Activated CD4-positive, alpha-beta T cell treated with anti-CD3 and anti-CD28 coated beads, Interleukin-2, amount 50 U/mL, for 1 hour (primary cell): ENCODE measurements at places on chromosomes 5 and 9.
A peak's percentile ranks its signal among the peaks of the same experiment; 100 is the strongest.

GRCh38 chr9:92774274-92774673, 9.6 kb upstream of the BICD2 start:
- no peak for DNase-seq

DNA sequence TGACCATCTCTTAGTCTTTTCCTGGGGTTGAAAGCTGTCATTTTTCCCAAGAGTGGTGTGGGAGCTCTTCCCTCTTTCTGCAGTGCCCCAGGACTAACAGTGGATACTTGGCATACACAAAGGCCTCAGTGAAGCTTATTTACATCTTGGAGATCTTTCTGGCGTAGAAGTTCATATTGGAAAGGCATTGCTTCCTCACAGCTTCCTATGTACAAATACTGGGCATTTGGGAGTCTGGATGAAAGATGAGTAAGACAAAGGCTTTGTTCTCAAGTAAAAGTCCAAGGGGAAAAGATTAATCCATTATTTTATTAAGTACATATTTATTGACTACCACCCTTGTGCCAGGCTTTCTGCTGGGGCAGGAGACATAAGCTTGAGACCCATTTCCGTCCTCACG, 22.0 kb downstream of the MAP3K1 start:
- no peak for DNase-seq

DNA sequence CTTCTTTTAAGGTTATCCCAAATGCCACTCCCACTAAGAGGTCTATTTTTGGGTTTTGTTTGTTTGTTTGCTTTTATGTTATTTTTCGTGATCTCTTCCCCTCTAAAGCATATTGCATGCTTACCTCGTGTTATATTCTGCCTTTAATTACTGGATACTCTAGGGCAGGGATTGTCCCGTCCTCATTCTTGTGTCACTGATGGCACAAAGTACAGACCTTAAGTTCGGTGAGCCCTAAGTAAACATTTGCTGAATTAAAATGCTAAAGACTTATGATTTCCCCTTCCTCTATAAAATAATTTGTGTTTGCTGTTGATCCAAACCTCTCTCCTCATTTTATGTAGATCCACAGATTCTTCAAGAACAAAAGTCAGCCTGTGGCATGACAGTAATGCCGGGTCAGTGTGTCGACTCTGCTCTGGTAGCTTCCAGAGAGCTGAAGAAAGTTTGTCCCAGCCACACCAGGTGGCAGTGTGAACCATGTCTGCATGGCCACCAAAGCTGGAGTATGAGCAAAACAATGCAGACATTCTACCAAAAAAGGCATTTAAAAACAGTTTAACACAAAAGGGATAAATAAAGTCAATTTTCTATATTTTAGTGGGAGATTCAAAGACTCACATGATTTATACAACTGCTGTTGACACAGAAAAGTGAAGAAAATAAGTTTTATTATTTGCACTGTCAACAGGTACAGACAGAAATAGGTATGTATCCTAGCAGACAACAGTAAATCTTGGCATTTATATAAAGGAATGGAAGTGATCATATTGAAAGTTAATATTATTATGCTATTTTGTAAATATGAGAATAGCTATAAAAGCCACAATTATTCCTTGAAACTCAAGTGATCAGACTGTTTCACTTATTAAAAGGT, 17.9 kb upstream of the POC5 start:
- DNase-seq: no peak

GRCh38 chr5:129904102-129904666, at the start of gene CHSY3:
Gene CHSY3 (plus strand): TSS chr5:129904465.
- no peak for DNase-seq

GRCh38 chr9:127976498-127976897, 4.3 kb downstream of the EEIG1 start:
- DNase-seq: peak; percentile 61

DNA sequence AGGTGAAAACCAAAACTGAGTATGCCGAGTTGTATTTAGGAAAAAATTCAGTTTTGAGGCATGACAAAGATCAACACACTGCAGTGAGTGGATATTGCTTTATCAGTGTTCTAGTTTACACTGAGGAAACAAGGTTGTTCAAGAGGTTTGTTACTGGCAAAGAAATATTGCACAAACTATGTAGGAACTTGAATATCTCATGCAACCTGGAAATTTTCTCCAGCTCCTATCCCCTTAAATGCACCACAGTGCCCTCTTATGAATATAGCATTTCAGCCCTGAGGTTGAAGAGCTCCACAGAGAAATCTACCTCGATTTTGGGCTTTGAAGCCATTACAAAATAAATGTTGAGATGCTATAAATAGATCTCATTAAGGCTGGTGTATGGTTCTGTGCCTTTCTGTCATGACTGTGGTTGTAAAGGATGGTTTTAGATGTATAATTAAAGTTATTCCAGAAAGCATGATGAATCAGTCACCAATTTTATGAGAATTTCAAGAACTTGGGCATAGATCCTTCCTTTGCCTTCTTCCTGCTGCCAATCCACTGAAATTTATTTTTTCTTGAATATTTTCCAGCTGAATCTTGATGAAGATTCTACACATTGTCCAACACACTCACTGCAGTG, 159.3 kb downstream of the SPATA31D1 start:
- no peak for DNase-seq

DNA sequence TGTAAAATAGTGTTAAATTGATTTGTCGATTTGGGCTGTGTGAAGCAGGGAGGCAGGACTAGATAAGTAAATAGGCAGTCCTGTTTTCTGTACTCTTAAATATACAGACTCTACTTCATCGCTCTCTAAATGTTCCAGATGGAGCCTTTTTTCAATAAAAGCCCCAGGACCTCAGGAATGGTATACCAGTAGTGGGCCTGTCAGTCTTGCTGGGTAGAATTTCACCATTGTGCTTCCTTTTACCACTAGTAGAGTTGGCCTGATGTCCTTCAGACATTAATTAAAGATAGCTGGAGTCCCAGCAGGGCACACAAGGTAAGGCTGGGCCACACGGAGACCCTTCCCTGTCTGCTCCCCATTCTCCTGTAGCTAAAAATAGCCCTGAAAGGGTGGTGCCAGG, 6.0 kb downstream of the SNX18 start:
- DNase-seq: no peak

DNA sequence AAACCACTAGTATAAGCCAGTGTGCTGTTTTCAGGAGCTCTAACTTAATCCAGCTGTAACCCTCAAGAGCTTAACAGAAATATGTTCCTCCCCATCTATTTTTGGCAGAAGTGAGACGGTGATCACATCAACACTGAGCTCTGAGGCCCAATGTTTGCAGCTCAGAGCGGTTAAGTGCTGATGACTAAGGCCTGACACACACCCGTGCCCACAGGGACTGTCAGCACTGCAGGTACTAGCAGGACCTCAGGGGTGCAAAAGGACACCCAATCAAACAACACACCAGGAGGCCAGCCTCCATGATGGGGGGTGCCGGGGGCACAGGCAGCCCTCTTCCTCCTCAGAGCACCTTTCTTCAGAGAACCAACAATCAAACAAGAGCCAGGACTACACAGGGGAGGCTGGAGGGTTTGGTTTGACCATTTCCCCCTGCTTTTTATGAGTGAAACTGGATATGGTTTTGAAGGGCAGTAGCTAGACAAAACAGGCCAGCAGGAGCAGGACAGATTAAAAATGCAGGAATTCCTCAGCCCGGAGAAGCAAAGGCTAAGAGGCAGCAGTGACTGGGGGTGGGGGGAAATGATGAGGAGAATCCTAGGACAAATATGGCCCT, 61.3 kb downstream of the RAPGEF1 start:
- peak; percentile 73 for DNase-seq

DNA sequence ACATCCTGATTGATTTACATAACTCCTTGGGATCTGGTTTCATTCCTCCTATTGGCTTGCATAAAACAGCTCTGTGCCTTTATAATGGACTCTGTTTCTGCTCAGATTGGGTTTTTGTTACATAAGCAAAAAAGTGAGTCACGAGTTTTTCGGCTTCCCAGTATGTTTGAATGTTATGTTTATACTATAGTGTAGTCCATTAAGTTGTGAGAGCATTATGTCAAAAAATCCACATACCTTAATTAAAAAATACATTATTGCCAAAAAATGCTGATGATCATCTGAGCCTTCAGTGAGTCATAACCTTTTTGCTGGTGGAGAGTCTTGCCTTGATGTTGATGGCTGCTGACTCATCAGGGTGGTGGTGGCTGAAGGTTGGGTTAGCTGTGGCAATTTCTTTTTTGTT, 144.6 kb downstream of the CCDC171 start:
- DNase-seq: no peak

DNA sequence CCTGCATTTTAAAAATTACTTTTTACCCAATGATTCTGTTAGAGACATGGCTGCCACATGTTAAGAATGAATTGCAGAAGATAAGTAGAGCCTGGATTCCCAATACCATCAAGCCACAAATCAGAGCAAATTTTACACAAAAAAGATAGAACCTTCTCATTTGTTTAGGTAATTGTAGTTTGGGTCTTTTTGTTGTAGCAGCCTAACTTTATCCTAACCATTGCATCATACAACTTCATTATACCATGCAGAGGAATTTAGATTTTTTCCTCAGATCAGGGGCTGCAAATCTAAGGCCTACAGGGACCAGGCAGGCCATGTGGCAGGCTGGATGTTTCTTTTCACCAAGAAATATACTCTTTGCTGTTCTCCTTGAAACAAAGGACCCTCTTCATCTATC, 34.6 kb downstream of the NKX2-5 start:
- DNase-seq: no peak

GRCh38 chr5:32030686-32031085, 143.4 kb downstream of the GOLPH3 start:
- DNase-seq: no peak

GRCh38 chr5:96321345-96321744, 111.7 kb downstream of the PCSK1 start:
- DNase-seq: no peak

GRCh38 chr9:4349816-4350418, 50.0 kb upstream of the GLIS3 start:
- DNase-seq: no peak

- no peak for DNase-seq
Observed at GRCh38 chr9:126509718-126510117, 104.0 kb upstream of the LMX1B start.

DNA sequence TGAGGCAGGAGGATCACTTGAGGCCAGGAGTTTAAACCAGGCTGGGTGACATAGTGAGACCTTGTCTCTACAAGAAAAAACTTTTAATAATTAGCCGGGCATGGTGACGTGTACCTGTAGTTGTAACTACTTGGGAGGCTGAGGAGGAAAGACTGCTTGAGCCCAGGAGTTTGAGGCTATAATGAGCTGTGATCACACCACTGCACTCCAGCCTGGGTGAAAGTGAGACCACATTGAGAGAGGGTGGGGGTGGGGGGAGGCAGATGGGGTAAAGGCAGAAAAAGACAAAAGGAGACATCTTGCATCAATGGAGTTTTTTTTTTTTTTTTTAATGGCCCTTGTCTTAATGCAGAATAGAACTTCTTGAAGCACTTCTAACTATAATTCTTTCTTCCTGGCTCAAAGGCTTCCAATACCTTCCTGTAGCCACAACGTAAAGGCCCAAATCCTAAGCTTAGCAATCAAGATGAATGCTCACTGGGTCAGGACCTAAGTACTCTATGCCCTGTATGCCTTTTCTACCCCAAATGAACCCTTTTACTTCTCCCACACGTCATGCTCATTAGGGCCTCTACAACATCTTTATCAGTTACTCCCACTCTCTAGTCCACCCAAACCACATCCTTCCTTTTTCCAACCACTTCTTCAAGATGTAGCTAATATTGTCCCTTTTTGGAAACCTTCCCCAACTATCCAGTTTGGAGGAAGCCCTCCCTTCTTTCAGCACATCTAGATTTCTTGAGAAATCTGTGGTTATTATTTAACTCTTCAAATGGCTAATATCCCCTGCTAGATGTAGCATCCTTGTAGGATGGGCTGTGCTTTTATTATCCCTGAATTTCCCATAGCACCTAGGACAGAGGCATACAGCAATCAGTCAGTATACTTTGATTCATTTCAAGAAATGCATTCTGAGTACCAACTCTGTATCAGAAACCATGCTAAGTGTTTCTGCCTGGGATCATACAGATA, 40.8 kb downstream of the CSF2 start:
- DNase-seq: no peak

DNA sequence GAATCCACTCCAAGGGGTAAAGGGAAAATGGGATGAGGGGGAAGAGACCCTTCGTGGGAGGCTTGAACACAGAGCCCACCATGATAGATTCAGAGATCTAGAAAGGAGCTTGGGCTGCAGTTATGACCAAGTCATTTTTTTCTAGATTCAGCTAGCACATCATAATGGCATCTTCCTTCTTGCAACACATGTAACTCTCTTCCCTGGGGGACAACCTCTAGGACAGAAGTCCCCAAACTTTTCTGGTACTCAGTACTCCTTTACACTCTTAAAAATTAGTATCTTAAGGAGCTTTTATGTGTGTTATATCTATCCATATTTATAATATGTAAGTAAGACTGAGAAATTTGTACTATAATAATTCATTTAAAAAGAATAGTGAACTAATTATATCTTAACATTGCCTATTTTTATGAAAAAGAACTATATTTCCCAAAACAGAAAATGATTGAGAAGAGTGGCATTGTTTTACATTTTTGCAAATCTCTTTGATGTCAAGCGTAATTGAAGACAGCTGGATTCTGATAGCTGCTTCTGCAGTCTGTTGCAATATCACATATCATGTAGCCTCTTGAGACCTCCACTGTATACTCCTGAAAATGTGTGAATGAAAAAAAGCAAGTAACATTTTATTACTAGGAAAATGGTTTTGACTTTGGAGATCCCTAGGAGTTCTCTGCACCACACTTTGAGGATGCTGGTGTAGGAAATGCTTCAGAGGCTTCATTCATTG, 875 bp downstream of the ACO1 start:
- DNase-seq: no peak

DNA sequence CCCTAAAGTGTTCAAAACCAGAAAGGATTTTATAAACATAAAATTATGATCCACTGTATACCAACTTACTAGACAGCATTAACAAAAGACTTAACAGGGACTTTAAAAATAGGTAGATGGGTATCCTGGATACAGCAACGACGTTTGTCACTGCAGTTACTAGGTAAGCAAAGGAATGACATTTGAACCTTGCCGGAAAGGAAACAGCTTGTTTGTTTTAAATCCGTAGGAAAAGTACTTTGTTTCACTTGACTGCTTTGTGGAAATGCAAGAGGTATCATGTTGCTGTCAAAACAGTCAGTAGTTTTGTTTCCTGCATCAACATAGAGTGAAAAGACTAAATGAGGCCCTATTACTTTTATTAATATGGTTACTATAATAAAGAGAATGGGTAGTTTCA, 122.9 kb downstream of the CDC42SE2 start:
- DNase-seq: no peak

- no peak for DNase-seq
Observed at GRCh38 chr5:148403344-148403743, 19.6 kb downstream of the FBXO38 start.
